ENCODE measurements at places on chromosomes 2 and 18.

GRCh38 chr2:63654959-63655358 lies 66.2 kb downstream of the MDH1 start:
- DNase-seq: no peak

GRCh38 chr2:108423502-108424251 lies 25.3 kb upstream of the GCC2 start:
- DNase-seq: no peak

DNA sequence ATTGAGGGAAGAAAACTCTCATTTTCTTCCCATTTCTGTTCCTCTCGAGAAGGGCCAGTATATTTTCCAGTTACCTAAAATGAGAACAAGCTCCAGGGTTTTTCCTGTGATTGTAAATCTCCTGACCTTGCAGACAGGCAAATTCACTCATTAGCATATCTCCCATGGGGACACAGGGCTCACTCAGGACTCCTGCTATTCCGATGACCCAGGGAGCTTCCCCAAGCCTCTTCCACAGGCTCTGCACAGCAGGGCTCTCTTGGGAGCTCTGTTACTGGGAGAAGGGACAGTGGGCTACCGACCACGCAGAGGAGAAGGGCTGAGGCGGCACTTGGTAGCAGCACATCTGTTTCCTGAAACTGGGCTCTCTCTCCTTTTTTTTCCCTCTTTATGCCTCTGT lies 135.2 kb upstream of the CAPN13 start:
- DNase-seq: no peak

- no peak for DNase-seq
Measured at GRCh38 chr2:219501849-219502248, 3.2 kb downstream of the GMPPA start.

GRCh38 chr2:317501-318424 lies 29.9 kb upstream of the ALKAL2 start:
- DNase-seq: no peak

DNA sequence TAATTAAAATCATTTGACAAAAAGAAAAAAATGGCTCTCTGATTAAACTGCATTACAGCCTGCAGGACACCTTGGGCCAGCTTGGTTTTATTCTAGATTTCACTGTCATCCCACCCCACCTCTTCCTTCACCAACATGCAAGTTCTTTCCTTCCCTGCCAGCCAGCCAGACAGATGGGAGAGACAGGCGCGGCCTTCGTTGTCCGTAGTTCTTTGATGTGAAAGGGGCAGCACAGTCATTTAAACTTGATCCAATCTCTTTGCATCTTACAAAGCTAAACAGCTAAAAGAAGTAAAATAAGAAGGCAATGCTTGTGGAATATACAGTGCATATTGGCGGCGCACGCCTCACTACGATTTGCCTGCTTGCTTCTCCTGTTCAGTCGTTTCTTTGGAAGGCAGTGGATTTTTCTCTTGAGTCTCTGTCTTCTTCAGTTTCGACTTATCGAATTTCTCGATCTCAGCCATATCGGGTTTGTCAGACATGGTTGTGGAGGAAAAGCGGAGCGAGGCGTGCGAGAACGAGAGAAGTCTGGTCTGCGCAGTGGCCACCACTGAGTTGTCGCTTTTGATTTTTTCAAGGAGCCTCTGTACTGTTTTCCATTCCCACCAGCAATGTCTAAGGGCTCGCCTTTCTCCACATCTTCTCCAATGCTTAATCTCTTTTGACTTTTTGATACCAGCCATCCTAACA lies 22.4 kb downstream of the COLEC11 start:
- DNase-seq: no peak

- DNase-seq: no peak
Measured at GRCh38 chr18:10919851-10920250, 229.5 kb downstream of the PIEZO2 start.

All from stimulated activated CD4-positive, alpha-beta T cell treated with anti-CD3 and anti-CD28 coated beads, Interleukin-1b, Interleukin-23, amount 100 ng/mL, for 24 hours (primary cell).